ENCODE measurements at places on chromosomes 16 and 17. TPM values are rescaled to one million over a fixed set of nuclear protein-coding genes. Genes with fewer than 3 reads are reported as not detected.

- DNase-seq = no peak
Observed at GRCh38 chr16:66007717-66008116, 358.8 kb upstream of the CDH5 start.

DNA sequence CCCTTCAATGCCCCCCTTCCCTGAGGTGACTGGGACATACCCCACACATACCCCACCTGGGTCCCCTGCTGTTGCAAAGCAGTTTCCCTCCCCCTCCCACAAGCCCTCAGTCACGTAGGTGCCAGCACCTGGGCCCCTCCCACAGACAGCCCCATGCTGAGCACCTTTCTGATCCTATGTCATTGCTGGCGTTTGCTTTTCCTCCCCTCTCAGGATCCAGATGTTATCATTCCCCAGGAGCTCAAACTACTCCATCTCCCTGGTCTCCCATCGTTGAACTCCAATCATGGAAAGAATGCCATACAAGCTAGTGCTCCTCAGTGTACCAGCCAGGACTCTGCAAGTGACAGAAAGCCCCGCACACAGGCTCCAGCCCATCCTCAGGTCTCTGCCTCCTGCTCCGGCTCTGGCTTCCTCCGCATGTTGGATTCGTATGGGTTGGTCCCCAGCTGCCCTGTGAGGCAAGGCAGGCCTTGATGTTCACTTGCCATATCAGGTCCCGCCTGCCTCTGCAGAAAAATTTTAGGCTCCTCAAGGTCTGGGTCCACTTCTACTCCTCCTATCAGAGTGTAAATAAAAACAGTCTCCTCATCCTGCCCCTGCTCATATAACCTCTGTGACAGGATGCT lies 31.4 kb upstream of the MED9 start:
- no peak for DNase-seq

- DNase-seq = no peak
Observed at GRCh38 chr16:66523861-66524354, 26.0 kb downstream of the TK2 start.

DNA sequence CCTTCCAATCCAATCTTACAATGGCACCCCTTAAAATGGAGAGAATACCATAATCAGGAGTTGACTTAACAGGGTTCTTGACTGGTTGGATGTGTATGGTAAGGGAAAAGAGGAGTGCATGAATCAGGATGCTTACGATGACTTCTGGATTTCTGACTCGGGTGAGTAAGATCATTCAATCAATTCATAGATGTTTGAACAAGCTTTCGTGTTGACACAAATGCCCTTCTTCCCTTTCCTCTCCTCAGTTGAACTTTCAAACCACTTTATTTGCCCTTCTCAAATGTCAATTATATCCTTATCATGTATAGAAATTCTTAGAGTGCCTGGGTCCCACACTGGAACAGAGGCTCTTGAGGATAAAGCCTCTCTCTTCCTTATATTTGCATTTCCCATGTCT lies 25.9 kb downstream of the ABCC12 start:
- DNase-seq = no peak

- no peak for DNase-seq
Observed at GRCh38 chr17:6868582-6868981, 37.1 kb upstream of the TEKT1 start.

DNA sequence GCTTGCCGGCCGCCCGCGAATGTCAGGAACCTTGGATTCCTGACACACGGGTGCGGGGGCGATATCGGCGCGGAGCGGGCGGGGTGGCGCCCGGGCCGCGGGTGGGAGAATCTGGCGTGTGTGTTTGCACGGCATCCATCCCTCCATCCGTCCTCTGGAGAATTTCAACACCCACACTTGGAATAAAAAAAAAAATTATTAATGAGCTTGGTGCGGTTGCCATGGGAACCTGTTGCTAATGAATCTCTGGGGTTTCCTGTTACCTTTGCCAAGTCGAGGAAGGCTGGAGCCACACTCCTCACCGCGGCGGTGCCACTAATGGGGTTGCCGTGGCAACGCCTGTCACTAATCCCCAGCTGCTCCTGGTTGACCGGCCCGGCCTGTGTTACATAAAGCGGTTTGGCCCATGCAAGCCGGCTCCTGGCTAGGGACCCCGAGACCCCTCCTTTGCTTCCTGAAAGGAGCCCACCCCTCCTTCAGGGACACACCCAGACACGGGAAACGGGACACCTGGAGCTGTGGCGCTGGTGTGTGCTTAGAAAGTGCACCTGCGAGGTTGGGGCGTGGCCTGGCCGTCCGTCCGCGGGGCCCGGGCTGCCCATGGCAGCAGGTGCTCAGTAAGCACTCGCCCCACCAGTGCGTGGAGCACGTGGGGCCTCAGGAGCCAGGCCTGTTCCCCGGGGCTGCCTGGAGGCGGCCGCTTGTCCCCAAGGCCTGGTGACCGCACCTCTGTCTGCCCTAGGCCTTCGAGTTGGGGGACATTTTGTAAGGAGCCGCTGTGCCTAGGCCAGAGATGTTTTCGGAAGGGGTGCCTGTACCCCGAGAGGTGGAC lies 14.6 kb downstream of the CACNA1H start:
- DNase-seq = no peak

GRCh38 chr16:3609895-3610697 lies 1.3 kb downstream of the SLX4 start:
- no peak for DNase-seq

- DNase-seq = no peak
Observed at GRCh38 chr16:85173981-85174751, 61.9 kb upstream of the CIBAR2 start.

DNA sequence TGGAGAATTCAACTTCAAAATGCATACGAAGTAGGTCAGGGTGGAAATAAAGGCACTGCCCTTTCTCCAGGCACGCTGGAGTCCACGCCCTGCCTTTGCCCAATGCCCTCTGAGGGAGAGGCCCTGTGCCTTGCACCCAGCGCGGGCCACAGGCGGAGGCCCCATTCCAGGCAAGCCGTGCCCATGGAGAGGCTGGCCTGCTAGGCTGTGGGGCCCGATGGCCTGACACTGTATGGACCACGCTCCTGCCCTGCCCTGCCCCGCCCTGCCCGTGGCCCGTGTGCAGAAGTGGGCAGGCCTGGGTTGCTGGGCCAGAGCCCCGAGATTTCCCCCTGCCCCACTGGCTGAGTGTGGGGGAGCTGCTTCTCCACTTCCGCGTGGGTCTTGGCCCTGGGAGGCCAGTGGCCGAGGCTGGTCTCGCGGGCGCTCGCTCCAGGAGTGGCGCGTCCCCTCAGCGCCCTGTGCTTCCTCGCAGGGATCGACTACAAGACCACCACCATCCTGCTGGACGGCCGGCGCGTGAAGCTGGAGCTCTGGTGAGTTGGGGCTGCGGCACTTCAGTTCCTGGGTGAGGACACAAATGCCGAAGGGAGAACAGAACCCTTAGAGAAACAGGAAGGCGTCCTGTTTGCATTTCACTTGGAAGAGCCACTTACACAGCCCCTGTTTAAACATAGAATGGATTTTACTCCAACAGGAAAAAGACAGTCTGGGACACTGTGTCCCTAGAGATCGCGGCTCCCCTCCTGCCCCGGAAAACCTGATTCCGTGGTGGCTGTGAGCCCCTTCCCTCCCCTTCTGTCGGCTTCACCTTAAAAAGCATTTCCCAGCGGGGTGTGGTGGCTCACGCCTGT lies 13.8 kb upstream of the WFIKKN1 start:
- DNase-seq = no peak

GRCh38 chr16:79213214-79213613 lies 387.3 kb downstream of the MAF start:
- DNase-seq = no peak

DNA sequence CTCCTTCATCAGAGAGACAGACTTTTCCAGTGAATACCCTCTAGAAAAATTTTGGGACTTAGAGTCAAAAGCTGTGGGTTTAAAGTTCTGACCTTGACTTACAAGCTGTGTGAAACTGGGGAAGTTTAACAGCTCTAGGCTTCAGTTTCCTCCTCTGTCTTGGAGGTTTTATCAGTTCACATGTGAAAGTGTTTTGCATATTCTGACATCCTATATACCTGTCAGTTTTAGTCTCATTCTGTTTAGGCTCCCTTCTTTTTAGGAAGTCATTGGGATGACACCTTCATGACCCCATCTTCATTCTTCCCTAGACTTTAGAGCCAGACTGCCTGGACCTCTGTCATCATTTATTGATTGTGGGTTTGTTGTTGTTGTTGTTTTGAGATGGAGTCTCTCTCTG lies 44.4 kb downstream of the YPEL2 start:
- no peak for DNase-seq

- no peak for DNase-seq
Observed at GRCh38 chr17:76688165-76688622, 22.6 kb downstream of the MXRA7 start.

The TAC4 gene
- total RNA-seq = not detected

The AIPL1 gene
- not detected for total RNA-seq

The SCGB1C2 gene
- not detected for total RNA-seq

The FAM20A gene
- 24.8 TPM for total RNA-seq

The NPIPA8 gene
- 0.31 TPM for total RNA-seq

The PHF23 gene
- 42.8 TPM for total RNA-seq

The ASPHD1 gene
- total RNA-seq = 7.8 TPM

The ABCA9 gene
- 0.19 TPM for total RNA-seq

All from type B pancreatic cell (in vitro differentiated cells).